ENCODE measurements at places on chromosomes 6 and 20.

DNA sequence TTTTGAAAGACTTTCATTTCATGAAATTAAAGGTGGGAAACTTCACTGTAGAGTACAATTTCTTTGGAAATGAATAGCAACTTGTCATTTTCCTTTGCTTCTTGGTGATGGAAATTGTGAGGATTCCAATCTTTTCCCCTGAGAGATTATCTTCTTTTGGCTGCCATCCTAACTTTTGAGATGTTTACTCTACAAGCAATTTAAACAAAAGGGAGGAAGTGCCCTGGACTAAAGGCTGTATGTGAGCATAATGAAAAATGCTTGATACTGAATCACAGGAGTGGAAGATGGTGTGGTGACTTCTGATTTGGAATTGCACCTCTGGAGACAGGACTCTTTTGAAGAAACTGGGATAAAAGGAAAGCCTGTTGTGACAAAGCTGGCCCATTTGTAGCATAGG is 43.1 kb upstream of the JAG1 start:
- DNase-seq: no peak

GRCh38 chr20:48273843-48274242 is 488.6 kb upstream of the SULF2 start:
- no peak for DNase-seq

DNA sequence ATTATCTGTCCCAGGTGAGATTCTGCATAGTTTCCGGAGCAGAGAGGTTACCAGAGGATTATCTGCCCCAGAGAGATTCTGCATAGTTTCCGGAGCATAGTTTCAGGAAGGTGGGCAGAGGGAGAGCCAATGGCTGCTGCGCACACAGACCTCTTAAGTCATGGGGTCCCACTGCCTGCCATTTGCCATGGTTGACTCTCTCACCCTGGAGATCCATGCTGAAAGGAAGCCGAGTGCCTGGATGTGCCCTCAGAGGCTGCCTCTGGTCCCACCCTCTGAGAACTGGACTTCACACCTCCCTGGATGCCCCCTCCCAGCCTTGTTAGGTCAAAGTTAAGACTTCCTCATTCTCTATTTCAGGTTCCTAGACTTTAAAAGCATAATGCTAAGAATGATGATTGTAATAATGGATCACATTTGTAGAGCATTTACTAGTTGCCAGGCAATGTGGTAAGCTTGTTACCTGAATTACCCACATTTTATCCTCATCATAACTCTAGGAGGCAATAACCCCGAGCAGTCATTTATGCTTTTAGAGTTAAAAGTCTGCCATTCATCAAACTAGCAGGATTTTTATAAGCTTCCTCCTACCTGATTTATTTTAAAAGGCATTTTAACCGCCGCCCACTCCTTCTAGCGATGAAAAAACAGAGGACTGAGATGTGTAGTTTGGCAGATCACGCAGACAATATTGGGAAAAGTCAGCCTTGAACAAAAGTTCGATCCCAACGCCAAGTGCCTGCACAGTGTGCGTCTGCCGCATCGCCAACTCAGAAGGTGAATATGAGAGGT is 11.9 kb downstream of the SERPINB9 start:
- no peak for DNase-seq

- DNase-seq: no peak
These were observed 12.8 kb downstream of the GSTA1 start for GRCh38 chr6:52790861-52791260.

- no peak for DNase-seq
These were observed 7.1 kb downstream of the UQCC2 start for GRCh38 chr6:33704215-33705066.

DNA sequence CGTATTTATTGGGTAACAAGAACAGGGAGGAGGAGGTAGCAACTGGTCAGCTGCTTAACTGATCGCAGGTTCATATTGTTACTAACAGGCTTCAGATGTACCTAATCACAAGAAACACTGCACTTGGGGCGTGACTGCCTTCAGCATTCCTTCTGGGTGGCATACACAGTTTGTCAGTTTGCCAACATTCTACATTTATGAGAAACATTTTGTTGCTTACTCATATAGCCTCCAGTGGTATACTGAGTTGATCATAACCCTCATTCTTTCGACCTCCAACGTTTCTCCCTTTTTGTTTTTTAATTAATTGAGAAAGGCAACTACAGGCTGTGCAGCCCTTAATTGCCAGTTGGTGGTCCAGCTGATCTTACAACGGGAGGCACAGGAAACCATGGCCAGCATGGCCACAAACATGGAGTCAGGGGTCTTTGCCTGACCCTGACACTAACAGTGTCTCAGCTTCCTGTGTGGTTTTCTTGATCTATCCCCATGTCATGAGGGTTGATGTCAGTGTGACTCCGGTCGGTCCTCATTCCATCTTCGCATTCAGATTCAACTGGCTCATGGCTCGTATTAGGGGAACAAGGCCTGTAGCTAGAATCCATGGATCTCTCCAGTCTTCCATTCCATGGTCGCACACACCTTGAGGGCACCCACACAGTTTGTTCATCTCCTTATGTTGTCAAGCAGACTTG is 9.4 kb downstream of the EPB41L2 start:
- DNase-seq: no peak

DNA sequence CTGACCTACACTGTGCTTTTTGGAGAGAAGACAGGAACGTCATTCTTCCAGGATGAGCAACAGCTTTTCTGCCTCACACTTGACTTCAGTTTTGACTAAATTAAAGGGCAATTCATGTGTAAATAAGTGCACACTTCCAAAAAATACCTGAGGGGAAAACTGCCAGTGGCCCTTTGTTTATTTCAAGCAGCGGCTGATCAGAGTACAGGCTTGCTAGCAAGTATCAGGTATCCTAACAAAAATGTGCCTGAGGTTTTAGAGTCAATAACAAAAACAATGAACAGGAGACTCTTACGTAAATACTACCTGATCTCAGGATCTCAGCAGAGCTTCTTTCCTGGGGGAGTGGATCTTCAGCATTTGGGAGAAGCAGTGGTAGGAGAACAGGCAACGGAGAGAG is 12.4 kb downstream of the LY86 start:
- no peak for DNase-seq

DNA sequence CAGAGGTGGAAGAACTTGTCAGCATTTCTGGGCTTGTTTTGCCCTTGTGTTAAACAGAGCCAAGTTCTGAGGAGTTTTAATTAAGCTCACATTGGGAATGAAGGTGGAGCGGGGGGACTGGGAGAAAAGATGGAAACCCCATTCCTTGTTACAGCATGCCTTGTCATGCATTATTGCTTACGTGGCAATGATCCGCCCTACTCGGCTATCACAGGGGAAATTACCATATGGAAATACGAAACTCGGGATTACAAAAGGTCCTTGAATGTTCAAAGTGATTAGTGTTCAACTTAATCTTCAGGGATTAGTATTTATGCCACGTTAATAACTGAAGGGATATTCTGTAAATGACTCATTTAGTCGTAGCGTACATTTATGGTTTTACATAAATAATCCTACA is 86.4 kb downstream of the MAP3K7 start:
- DNase-seq: no peak

- no peak for DNase-seq
These were observed 36.9 kb upstream of the LCA5 start for GRCh38 chr6:79574174-79574573.

GRCh38 chr6:150987371-150987828 is 121.9 kb downstream of the MTHFD1L start:
- DNase-seq: peak; percentile 4

- DNase-seq: no peak
These were observed 9.2 kb downstream of the NRN1 start for GRCh38 chr6:5997420-5997987.

DNA sequence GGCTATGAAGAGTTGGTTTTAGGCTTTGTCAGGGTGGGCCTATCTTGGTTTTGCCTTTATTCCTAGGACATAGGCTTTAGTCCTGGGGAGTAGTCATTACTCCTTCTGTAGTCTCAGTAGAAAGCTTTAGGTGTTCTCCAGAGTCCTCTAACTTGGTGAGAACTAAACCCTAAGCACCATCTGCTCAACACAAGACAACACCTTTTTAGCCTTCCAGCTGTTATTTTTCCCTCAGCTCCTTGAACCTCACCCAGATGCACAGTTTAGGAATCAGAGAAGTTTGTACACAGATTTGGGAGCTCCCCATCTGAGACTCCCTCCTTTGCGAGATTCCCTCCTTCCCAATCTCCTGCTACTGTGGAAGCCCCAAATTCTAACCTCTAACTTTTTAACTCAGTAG is 141.3 kb downstream of the QRSL1 start:
- DNase-seq: no peak

- DNase-seq: no peak
These were observed 7.4 kb upstream of the AHCY start for GRCh38 chr20:34310481-34311117.

DNA sequence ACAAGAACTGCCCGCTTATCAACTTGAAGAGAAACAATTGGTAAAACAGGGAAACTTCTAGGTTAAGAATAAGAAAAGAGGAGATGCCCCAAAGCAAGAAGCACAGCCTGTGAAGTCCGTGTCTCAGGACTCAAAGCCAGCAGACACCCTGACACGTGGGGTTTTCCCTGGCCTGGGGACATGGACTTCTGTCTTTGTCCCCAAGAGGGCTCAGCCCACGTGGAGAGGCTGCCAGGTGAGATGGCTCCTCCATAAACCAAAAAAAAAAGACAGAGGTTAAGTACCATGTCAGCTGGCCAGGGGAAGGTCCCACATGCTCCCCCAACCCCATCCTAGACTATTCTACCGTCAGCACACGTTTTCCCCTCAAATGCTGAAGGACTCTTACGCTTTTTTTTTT is 9.9 kb downstream of the SERPINB6 start:
- DNase-seq: no peak

DNA sequence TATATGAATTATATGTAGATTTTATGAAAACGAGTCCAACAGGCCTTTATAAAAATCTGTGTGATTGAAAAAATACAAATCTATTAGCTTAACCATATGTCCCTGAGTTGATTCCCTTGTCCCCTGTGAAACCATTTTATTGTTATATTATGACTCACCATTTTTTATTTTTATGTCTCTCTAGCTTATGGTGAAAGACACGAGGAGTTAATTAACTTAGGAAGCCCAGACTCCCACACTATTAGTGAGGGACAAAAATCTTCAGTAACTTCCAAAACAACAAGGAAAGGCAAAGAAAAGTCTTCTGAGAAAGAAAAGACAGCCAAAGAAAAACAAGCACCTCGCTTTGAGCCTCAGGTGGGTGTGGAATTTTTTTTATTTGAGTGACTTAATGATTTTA is 183.1 kb downstream of the ADGB start:
- no peak for DNase-seq

DNA sequence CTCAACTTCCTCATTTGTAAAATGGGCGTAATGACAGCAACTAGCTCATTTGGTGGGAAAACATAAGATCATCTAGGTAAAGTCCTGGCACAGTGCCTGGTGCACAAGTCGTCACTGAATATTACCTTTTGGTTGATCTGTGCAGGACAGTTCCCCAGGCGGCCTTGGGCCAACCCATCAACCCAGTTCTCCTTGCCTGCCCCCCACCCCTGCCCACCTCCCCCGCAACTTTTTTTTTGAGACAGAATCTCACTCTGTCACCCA is 99.2 kb downstream of the JPH2 start:
- no peak for DNase-seq

DNA sequence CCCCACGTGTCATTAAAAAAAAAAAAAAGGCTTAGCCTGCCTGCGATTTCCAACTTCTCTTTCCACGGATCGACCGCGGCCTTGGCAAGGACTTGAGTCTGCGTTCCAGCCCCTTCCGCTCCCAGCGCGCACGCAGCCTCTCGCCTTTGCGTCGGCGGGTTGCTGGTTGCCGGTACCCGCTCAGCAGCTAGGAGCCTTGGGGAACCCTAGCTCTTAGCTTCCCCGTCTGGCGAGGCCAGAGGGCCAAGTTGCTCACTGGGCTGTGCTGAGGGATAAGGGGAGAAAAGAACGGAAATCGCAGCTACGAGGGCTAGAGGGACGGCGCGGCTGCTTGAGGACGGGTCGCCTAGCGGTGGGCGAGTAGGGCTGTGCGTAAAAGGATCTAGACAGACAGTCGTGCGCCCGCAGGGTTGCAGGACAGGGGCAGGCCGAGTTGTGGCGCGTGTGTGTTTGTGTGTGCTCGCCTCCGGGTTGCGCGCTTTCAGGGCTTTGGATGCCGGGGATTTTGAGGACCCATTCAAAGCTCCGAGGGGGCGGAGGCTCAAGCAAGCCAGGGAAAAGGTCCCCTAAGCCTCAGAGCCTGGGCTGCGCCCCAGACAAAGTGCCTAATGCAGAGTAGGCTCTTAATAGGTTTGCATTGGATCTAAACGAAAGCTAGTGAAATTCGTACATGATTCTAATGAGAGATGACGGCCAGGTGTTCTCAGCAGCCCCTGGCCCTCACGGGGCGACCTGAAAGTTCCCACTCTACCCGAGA is 40.5 kb upstream of the OSTM1 start:
- no peak for DNase-seq

GRCh38 chr6:116158641-116159040 is 32.7 kb upstream of the COL10A1 start:
- DNase-seq: no peak

DNA sequence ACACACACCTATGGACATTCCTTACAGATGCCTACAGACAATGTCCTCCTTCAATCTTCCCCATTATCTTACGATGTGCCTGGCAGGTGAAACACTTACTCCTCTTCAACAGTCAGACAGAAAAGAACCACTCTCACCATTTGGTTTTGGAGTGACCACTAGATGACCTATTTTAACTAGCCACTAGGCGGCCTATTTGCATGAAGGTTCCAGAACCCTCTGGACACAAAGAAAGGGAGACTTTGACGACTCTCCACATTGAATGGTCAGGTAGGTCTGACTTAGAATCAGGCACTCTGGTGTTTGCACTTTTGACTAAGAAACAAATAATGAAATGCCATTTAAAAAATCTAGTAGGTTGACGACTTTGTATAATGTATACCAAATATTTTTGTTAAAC is 42.0 kb downstream of the PNLDC1 start:
- no peak for DNase-seq

- DNase-seq: no peak
These were observed 46.1 kb upstream of the TULP4 start for GRCh38 chr6:158266131-158266530.
